Progenitor cell of endocrine pancreas (in vitro differentiated cells): ENCODE measurements at places on chromosomes 2 and 18. TPM values are rescaled to one million over a fixed set of nuclear protein-coding genes. Genes with fewer than 3 reads are reported as not detected.

KIAA2012 gene
- total RNA-seq: not detected in 2 replicates

TNS1 gene
- total RNA-seq: 7.7 and 7.9 TPM in 2 replicates

PRSS56 gene
- not detected in 2 replicates for total RNA-seq

GPR45 gene
- not detected in 2 replicates for total RNA-seq

DCDC2C gene
- not detected in 2 replicates for total RNA-seq

BUB1 gene
- total RNA-seq: 25.4 and 26.8 TPM in 2 replicates

MEP1B gene
- not detected in 2 replicates for total RNA-seq

ANKRD29 gene
- total RNA-seq: 0.36 and 0.41 TPM in 2 replicates

NCOA1 gene
- total RNA-seq: 30.3 and 32.3 TPM in 2 replicates

C2orf80 gene
- total RNA-seq: not detected in 2 replicates

CHST10 gene
- 22.1 TPM in 2 replicates for total RNA-seq

GRHL1 gene
- total RNA-seq: 13.4 and 14.4 TPM in 2 replicates

GPR155 gene
- total RNA-seq: 0.74 and 1.4 TPM in 2 replicates

POTEI gene
- 4.9 and 5.6 TPM in 2 replicates for total RNA-seq

MSTN gene
- total RNA-seq: 0.38 TPM in 2 replicates

DSG3 gene
- total RNA-seq: not detected in 2 replicates

CARF gene
- total RNA-seq: 11.5 and 13.1 TPM in 2 replicates

IL37 gene
- not detected in 2 replicates for total RNA-seq

POTEC gene
- total RNA-seq: not detected in 2 replicates

TNFAIP6 gene
- not detected in 2 replicates for total RNA-seq

LRP1B gene
- 0.57 and 1.4 TPM in 2 replicates for total RNA-seq

MARCHF4 gene
- total RNA-seq: 2.0 and 2.2 TPM in 2 replicates

TUBA3E gene
- total RNA-seq: not detected in 2 replicates

GATA6 gene
- total RNA-seq: 112 and 114 TPM in 2 replicates

PTPRM gene
- 22.4 and 23.2 TPM in 2 replicates for total RNA-seq

AMER3 gene
- total RNA-seq: 6.4 and 7.0 TPM in 2 replicates

ZSWIM2 gene
- not detected in 2 replicates for total RNA-seq

PROM2 gene
- total RNA-seq: 14.2 and 16.9 TPM in 2 replicates

MAPRE3 gene
- 18.0 and 18.6 TPM in 2 replicates for total RNA-seq

CYTIP gene
- 0.14 and 0.27 TPM in 2 replicates for total RNA-seq

ZNF385B gene
- 4.9 and 5.5 TPM in 2 replicates for total RNA-seq

SPATA3 gene
- not detected in 2 replicates for total RNA-seq

DLGAP1 gene
- 16.7 and 18.3 TPM in 2 replicates for total RNA-seq

SCN2A gene
- total RNA-seq: 0.86 and 1.0 TPM in 2 replicates

C2orf68 gene
- total RNA-seq: 67.1 and 71.0 TPM in 2 replicates

UGT1A10 gene
- not detected in 2 replicates for total RNA-seq

KCNE4 gene
- total RNA-seq: 0.60 and 0.72 TPM in 2 replicates

SEPTIN10 gene
- 67.5 and 68.8 TPM in 2 replicates for total RNA-seq

SFTPB gene
- not detected in 2 replicates for total RNA-seq

RGPD3 gene
- total RNA-seq: 0.07 and 0.38 TPM in 2 replicates
